ENCODE measurements at places on chromosomes 7 and 10. TPM values are rescaled to one million over a fixed set of nuclear protein-coding genes. Genes with fewer than 3 reads are reported as not detected.
A peak's percentile ranks its signal among the peaks of the same experiment; 100 is the strongest.

GRCh38 chr10:120042705-120043104 is 150.2 kb downstream of the SEC23IP start:
- no peak overlapping the region for H3K27ac ChIP-seq
- H3K4me1 ChIP-seq, result no peaks in the 10 kb centered on the region
- no peak overlapping the region for H3K4me3 ChIP-seq
- DNase-seq, result no peak
- peaks cover 4% of the 10 kb centered on the region for H3K27me3 ChIP-seq

GRCh38 chr7:106841896-106842390 is 23.1 kb upstream of the PIK3CG start:
- peaks cover 7% of the 10 kb centered on the region for H3K27me3 ChIP-seq
- no peak overlapping the region for H3K4me3 ChIP-seq
- no peaks in the 10 kb centered on the region for H3K36me3 ChIP-seq
- no peak overlapping the region for H3K27ac ChIP-seq
- peaks cover 24% of the 10 kb centered on the region for H3K4me1 ChIP-seq
- DNase-seq, result no peak

- H3K27ac ChIP-seq, result no peak overlapping the region
- no peaks in the 10 kb centered on the region for H3K4me1 ChIP-seq
- no peaks in the 10 kb centered on the region for H3K36me3 ChIP-seq
- H3K27me3 ChIP-seq, result no peaks in the 10 kb centered on the region
- DNase-seq, result no peak
Measured at GRCh38 chr7:158247758-158248487, 339.7 kb downstream of the PTPRN2 start.

GRCh38 chr7:19508124-19508523 is 200.7 kb downstream of the POLR1F start:
- no peaks in the 10 kb centered on the region for H3K36me3 ChIP-seq
- no peak overlapping the region for H3K4me3 ChIP-seq
- H3K4me1 ChIP-seq, result no peaks in the 10 kb centered on the region
- no peaks in the 10 kb centered on the region for H3K27me3 ChIP-seq
- H3K27ac ChIP-seq, result no peak overlapping the region
- no peak for DNase-seq

DNA sequence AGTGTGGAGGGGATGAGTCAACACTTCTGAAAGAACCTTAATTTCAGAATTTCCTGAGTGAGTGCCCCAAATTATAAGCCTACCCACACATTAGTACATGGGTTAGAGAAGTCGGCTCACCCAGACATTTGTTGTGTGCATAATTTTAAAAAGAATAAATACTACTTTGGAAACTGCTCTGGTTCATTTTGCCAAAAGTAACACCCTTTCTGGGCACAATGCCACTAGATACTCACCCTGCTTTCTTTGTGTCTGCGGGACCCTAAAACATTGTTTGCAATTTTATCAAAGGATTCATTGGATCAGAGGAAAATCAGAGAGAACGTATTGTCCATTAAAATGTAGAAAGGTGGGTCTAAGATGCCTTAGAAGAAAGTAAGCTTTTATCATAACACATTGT is 245.5 kb upstream of the NRP1 start:
- H3K36me3 ChIP-seq, result no peaks in the 10 kb centered on the region
- H3K27me3 ChIP-seq, result no peaks in the 10 kb centered on the region
- H3K4me1 ChIP-seq, result no peaks in the 10 kb centered on the region
- no peak for DNase-seq
- H3K27ac ChIP-seq, result no peak overlapping the region
- no peak overlapping the region for H3K4me3 ChIP-seq

- H3K4me3 ChIP-seq, result peak within 1 kb of the TSS; percentile 73
- DNase-seq, result no peak
- peaks cover 7% of the 10 kb centered on the region for H3K4me1 ChIP-seq
- H3K27ac ChIP-seq, result no peak within 1 kb of the TSS
Measured at GRCh38 chr7:1669954-1670893, at the start of gene ELFN1. TSS of gene ELFN1 (plus strand) at chr7:1670277. CDS start at chr7:1744597, 74,320 bp downstream.

DNA sequence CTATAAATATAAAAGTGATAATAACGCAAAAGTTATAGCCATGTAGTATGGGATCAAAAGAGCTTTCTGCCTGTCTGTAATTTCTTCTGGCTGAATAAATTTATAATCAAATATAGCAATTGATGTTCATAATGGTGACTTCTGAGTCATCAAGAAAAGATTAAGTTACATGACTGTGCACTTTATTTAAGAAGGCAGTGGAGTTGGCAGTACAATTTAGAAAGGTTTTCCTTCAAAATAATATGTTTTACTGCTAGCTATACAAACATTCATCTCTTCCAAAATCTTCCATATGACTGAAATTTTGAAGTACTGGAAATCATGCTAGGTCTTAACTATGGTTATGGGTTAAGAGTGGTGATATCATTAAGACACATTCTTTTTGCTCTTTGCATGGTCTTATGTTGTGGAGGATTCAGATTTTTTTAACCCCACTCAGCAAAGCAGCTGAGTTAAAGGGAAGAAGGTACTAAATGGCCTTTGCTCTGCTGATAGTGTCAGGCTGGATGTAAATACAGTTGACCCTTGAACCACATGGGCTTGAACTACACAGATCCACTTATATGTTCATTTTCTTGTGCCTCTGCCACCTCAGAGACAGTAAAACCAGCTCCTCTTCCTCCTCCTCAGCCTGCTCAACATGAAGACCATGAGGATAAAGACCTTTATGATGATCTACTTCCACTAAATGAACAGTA is 323.6 kb downstream of the BBS9 start:
- no peak overlapping the region for H3K4me3 ChIP-seq
- no peaks in the 10 kb centered on the region for H3K27me3 ChIP-seq
- DNase-seq, result no peak

DNA sequence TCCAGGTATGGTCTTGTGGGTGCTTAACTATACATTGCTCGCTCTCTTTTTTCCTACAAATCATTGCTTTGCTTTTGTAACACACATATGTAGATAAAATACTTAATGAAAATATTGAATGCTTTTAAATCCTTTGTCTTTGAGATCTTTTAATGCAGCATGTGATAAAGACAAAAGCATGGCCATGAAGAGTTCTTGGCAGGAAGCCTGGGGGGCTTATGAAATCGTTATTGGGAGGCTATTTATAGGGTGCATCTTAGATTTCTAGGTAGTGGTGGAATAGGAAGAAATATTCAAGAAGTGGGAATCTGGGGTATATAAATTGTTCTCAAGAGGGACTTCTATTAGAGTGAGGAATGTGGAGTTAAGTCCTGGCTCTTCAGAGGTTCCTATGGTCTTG is 21.9 kb downstream of the UBE2D1 start:
- no peak overlapping the region for H3K4me3 ChIP-seq
- H3K27me3 ChIP-seq, result no peaks in the 10 kb centered on the region
- no peak overlapping the region for H3K27ac ChIP-seq
- H3K4me1 ChIP-seq, result peaks cover 53% of the 10 kb centered on the region

DNA sequence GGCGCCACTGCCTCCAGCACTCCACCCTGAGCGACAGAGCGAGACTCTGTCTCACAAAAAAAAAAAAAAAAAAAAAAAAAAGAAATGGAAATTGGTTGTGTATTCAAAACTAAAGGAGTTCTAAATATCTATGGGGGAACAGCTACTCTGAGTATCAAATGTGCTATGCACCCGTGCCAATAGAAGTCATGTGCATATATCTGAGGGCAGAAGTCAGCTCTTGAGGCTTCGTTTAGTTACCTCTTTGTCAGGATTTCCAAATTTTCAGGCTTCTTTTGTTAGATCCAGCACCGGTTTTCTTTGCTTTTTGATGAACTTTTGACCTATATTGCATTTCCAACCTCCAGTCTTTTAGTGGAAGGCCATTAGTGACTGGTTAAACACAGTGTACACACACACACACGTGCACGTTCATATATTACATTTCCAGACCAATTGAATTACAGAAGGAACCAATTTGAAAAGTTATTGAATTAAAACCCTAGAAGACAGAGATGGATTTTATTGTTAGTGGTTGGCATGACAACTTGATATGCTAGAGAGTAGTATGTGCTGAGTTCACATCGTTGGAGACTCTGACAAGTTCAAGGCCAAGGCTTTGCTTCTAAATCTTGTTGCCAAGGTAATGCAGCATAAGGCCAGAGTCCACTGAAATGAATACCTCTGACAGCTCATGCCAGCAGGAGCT is 33.1 kb upstream of the ADD3 start:
- no peaks in the 10 kb centered on the region for H3K27me3 ChIP-seq
- DNase-seq, result no peak
- no peaks in the 10 kb centered on the region for H3K4me1 ChIP-seq
- H3K4me3 ChIP-seq, result no peak overlapping the region
- H3K27ac ChIP-seq, result no peak overlapping the region

- H3K4me1 ChIP-seq, result no peaks in the 10 kb centered on the region
- no peaks in the 10 kb centered on the region for H3K36me3 ChIP-seq
- H3K4me3 ChIP-seq, result no peak overlapping the region
- no peak overlapping the region for H3K27ac ChIP-seq
Measured at GRCh38 chr10:26717476-26717875, 20.0 kb downstream of the PDSS1 start.

DNA sequence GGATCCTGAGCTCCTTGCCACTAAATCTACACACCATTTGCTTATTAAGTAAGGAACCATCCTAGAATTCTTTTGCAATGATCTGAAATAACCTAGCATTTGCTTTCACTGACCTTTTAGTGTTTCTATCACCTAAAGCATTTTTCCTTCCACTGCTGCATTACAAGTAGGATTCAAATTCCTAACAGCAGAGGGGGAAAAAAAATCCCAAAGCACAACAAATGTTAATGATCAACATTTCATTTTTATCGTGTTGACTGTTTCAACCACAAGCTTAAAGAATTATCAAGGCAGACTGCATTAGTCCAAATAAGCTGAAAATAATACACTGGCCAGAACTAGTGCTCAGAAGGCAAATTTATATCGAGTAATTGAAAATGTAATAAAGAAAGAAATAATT is 174.7 kb upstream of the TCF7L2 start:
- no peak overlapping the region for H3K4me3 ChIP-seq
- peaks cover 19% of the 10 kb centered on the region for H3K36me3 ChIP-seq
- no peak for DNase-seq
- H3K27ac ChIP-seq, result no peak overlapping the region
- H3K4me1 ChIP-seq, result no peaks in the 10 kb centered on the region

GRCh38 chr7:6558837-6559236 is 7.6 kb upstream of the GRID2IP start:
- no peaks in the 10 kb centered on the region for H3K27me3 ChIP-seq
- no peak overlapping the region for H3K27ac ChIP-seq
- H3K4me3 ChIP-seq, result no peak overlapping the region

- no peaks in the 10 kb centered on the region for H3K36me3 ChIP-seq
- no peak overlapping the region for H3K4me3 ChIP-seq
- H3K27me3 ChIP-seq, result no peaks in the 10 kb centered on the region
- no peaks in the 10 kb centered on the region for H3K4me1 ChIP-seq
- H3K27ac ChIP-seq, result no peak overlapping the region
- no peak for DNase-seq
Measured at GRCh38 chr10:107814865-107815487, 650.5 kb upstream of the SORCS1 start.

GRCh38 chr10:91652364-91652763 is 19.5 kb upstream of the PPP1R3C start:
- no peaks in the 10 kb centered on the region for H3K4me1 ChIP-seq
- H3K27ac ChIP-seq, result no peak overlapping the region
- H3K36me3 ChIP-seq, result no peaks in the 10 kb centered on the region
- H3K27me3 ChIP-seq, result peaks cover 6% of the 10 kb centered on the region

GRCh38 chr7:96179341-96179740 is 142.6 kb downstream of the SLC25A13 start:
- H3K27me3 ChIP-seq, result no peaks in the 10 kb centered on the region
- no peak overlapping the region for H3K4me3 ChIP-seq
- no peaks in the 10 kb centered on the region for H3K4me1 ChIP-seq
- no peak for DNase-seq

DNA sequence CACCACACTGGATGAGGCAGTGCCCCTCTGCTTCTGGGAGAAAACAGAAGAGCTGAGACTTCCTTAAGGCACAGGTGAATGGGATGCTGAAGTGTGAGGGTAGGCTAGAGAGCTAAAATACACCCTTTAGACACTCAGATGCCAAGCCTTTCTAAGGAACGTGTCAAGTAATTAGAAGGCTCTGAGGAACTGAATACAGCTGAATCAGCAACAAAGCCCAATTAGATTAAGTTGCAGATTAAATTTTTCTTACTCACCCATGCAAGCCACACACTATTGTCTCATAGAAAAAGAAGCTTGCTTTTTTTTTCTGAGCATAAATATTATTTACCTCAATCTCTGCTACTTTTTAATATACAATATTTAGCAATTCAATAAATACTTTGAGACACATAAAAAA is 354.3 kb upstream of the NRG3 start:
- no peak for DNase-seq
- H3K4me1 ChIP-seq, result no peaks in the 10 kb centered on the region
- no peak overlapping the region for H3K4me3 ChIP-seq
- no peak overlapping the region for H3K27ac ChIP-seq

DNA sequence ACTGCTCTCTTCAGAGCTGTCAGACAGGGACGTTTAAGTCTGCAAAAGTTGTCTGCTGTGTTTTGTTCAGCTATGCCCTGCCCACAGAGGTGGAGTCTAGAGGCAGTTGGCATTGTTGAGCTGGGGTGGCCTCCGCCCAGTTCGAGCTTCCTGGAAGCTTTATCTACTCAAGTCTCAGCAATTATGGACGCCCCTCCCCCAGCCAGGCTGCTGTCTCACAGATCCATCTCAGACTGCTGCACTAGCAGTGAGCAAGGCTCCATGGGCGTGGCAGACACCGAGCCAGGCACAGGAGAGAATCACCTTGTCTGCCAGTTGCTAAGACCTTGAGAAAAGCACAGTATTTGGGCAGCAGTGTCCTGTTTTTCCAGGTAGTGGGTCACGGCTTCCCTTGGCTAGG is 98.1 kb downstream of the SDHAF3 start:
- no peak overlapping the region for H3K27ac ChIP-seq
- DNase-seq, result no peak
- no peaks in the 10 kb centered on the region for H3K36me3 ChIP-seq
- H3K4me1 ChIP-seq, result no peaks in the 10 kb centered on the region
- peaks cover 7% of the 10 kb centered on the region for H3K27me3 ChIP-seq

- H3K4me1 ChIP-seq, result no peaks in the 10 kb centered on the region
- H3K27me3 ChIP-seq, result peaks cover 30% of the 10 kb centered on the region
- no peak overlapping the region for H3K4me3 ChIP-seq
Measured at GRCh38 chr10:103757531-103758293, 97.7 kb downstream of the SH3PXD2A start.

DNA sequence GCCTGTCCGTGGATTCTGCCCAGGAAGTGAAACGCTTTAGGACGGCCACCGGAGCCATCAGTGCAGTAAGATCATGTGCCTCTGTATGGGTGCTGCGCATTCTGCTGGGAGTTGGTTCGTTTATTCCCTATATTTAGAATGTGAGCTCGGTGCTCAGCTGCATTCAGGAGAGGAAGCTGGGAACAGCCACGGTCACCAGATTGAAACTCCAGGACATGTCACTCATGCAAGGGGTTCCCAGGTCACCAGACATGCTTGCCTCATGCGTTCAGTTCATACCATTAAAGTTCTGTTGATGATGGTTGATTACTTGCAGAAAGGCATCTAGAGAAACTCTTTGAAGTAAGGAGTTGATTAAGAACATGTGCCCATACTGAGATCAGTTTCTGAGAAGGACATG is 78.1 kb downstream of the TRRAP start:
- H3K27me3 ChIP-seq, result no peaks in the 10 kb centered on the region
- H3K4me1 ChIP-seq, result no peaks in the 10 kb centered on the region
- H3K36me3 ChIP-seq, result peaks cover 35% of the 10 kb centered on the region
- no peak overlapping the region for H3K4me3 ChIP-seq

Gene FRA10AC1
- polyA plus RNA-seq, result 4.6 TPM

Gene UNCX
- polyA plus RNA-seq, result not detected

Gene GATA3
- 0.12 TPM for polyA plus RNA-seq

Gene NEUROG3
- polyA plus RNA-seq, result not detected

Gene CCDC6
- 10.0 TPM for polyA plus RNA-seq

Gene CDHR3
- 20.4 TPM for polyA plus RNA-seq

Gene ZC3HAV1L
- polyA plus RNA-seq, result not detected

Gene ZNF804B
- not detected for polyA plus RNA-seq

Gene ADCY1
- polyA plus RNA-seq, result not detected

Gene NPY4R2
- not detected for polyA plus RNA-seq
